ENCODE measurements at places on chromosomes 6 and 20.

GRCh38 chr6:70404658-70405057, 8.7 kb upstream of the FAM135A start:
- no peak for DNase-seq

- DNase-seq, result no peak
Observed at GRCh38 chr20:50580842-50581544, 70.8 kb downstream of the PTPN1 start.

DNA sequence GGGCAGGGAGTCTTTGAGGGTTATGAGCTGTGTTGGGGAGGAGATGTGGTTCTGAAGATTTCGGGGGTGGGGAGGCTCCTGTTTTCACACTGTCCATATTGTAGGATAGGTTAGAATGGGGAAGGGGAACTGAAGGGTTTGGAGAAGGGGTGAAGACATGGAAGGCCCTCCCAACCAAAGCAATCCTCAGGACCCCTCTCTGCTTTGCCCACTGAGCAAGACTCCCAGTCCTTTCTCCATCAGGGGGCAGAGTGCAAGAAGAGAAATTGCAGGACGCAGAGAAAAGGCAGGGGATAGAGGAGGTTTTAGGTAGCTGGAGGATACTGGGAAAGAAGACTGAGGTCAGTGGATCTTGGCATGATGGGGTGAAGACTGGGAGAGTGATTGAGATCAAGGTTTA, 3.9 kb downstream of the SYNGAP1 start:
- no peak for DNase-seq

GRCh38 chr6:52233975-52234823, 10.1 kb downstream of the IL17F start:
- peak; percentile 61 for DNase-seq

- peak; percentile 53 for DNase-seq
Observed at GRCh38 chr6:57247603-57248002, 25.5 kb upstream of the RAB23 start.

- DNase-seq, result peak; percentile 84
Observed at GRCh38 chr20:44491635-44492395, 16.1 kb downstream of the TTPAL start.
